Ammon's horn (tissue), 1 donor: ENCODE measurements at places on chromosomes 13 and 19.
A peak's percentile ranks its signal among the peaks of the same experiment; 100 is the strongest.

DNA sequence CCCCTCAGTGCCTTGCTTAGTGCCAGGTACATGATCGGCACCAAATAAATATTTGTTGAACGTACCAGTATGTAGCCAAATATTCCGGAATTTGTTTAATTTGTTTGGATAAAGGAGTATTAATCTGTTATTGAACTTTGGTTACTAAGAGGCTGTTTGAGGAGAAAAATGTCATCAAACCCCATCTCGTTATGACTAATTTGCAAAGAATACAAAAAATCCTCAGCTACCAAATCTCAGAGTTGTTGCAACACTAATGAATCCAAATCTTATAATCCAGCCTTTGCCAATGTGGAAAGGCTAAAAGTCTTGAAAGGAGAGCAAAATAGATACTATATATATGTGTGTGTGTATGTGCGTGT, 79.5 kb downstream of the KLF5 start:
- DNase-seq: no peak

DNA sequence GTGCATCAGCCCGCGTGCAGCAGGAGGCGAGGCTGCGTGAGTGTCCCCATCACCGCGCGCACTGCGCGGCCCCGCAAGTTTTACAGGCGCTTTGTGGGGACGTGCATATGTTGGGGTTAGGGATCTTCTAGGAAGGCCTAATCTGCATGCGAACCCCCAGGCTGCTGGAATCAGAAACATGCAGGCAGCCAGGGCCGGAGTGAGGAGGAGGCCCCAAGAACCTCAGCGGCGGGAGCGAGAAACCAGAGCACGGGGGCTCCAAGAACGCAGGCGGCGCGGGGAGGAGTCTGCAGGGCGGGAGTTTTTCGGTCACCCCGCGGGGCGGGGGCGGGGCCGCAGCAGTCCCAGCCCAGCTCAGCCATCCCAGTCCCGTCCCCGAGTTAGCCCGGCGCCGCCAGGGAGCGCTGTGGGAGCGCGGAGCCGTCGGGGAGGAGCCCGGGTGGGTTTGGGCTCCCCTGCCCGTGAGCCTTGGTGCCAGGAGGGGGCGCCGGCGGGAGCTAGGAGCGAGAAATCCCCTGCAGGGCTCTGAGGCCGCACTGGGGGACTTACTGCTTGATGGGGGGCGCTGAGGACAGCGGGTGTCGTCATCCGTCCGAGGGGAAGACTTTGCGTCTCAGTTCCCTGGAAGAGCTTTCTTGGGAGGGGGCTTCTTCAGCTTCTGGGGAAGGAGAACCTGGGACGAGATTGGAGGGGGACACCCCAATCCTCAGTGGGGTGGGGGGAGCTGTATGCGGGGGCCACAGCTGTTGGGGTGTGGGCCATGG, 933 bp upstream of the NRTN start:
- peak; percentile 51 for DNase-seq

DNA sequence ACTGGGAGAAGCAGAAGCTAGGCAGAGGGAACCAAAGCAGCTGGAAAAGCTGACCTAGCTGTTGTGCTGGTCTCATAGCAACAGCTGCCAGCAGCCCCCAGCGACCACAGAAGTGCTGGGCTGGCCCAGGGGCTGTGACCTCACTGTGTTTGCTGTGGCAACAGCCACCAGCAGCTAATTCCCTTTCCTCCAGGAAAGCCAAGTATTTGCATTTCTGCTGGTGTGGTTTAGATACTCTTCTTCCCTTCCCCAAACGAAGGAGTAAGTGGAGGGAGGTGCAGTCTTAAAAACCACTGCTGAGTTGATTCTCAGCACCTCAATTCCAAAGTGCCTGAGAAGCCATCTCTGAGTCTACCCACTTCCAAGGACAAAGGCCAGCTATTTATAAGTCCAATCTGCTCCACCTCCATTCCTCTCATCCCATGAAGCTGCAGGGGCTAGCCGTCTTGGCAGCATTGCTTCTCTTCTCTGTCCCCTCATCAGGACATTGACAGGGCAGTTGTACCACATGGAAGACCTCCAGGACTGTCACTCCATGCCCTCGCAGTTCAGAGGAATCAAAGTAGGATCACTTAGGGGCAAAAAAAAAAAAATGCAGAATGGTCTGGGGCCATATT, 11.5 kb upstream of the CCDC97 start:
- peak; percentile 62 for DNase-seq

DNA sequence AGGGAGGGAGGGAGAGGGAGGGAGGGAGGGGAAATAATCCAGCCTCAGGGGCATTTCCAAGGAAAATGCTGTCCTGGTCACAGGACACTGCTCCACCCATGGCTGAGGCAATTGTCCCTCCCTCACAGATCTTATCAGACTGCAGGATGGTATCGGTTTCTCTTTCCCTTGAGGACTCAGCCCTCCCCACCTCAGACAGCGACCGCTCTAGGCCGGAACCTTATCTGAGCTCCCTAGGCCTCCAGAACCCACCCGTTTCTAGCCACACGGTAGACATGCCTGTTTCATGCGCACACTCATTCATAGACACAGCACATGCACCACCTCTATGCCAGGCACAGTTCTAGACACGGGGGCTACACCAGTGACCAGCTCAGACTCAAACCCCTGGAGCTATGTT, 10.0 kb upstream of the IZUMO2 start:
- no peak for DNase-seq

- no peak for DNase-seq
Observed at GRCh38 chr19:49851456-49852259, 699 bp downstream of the PTOV1 start.

- DNase-seq: peak; percentile 75
Observed at GRCh38 chr19:3274942-3275582, 50.6 kb downstream of the CELF5 start.

DNA sequence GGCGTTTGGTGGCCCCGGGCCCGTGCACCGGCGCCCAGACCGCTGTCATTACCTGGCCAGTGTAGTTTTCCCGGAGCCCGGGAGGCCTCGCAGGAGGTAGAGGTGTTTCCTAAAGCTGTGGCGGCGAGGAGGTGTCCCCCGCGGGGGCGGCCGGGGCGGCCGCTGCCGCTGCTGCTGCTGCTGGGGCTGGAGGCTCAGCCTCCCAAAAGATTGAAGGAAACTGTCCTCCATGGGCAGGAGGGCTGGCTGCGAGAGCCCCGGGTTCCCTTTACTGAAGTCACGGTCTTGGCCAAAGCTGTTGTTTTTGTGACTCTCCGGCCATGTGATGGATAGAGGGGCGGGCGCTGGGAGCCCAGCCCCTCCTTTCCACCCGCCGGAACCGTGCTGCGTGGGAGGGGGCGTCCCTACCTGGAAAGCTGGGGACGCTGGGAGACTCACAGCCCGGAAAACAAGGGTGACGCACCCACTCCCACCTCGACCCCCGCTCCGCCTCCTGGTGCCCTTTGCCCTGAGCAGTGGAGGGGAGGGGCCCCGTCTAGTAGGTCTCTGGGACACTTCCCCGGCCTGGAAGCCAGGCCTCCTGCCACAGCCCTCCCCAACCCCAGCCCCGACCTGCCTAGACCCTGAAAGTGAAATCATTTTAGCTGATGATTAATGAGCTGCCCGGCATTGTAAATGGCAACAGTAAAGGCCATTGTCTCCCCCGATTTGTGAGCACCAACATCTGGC, at the start of gene N4BP2L1:
TSS of gene N4BP2L1 (minus strand) at position 279 of the 729 bp plus-strand sequence. CDS start at position 231, 48 bp downstream.
- peak; percentile 84 for DNase-seq

- DNase-seq: no peak
Observed at GRCh38 chr19:567296-567900, 5.0 kb upstream of the BSG start.
